ENCODE measurements at places on chromosomes 4 and X.
A peak's percentile ranks its signal among the peaks of the same experiment; 100 is the strongest.

GRCh38 chr4:85407546-85407945 is 67.4 kb upstream of the ARHGAP24 start:
- DNase-seq, result no peak

DNA sequence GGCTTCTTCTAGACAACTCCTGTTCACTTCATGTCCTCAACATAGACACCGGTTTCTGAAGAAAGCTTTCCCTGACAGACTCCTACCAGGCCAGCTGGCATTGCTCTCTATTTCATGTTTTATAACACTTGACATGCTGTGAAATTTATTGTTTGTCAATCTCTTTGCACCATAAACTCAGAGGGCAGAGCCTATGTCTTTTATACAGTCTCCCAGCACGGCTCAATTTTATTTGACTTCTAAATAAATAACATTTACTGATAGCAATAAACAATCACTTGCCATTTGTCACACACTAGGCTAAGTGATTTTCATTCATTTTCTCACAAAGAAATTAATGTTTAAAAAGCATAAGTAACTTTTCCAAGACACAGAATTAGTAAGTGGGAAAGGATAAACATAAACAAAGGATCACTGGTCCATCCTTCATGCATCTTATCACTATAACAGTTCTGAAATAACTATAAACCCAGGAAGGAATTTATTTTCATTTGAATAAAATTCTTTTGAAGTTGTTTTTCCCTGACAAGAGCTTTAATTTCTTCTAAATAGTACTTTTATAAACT is 577.6 kb downstream of the TECRL start:
- DNase-seq, result no peak

GRCh38 chrX:56975611-56976010 is 19.7 kb downstream of the SPIN3 start:
- no peak for DNase-seq

GRCh38 chr4:2324891-2325290 is 63.0 kb upstream of the MXD4 start:
- no peak for DNase-seq

DNA sequence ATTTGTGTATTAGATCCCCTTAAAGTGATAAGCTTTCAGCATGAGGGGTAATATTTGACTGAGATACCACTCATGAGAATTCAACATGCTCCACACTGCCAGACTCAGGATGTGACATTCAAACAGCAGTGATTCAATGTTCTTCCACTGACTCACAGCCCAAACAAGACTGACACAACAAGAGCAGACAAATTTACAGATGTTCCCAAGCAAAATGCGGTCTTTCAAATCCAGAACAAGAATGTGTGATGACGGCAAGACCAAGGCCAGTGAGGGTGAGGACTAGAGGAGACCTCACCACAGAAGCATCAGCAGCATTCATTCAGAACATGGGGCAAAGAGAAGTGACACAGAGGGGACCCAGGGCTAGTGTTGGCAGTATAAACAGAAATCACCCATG is 99.3 kb upstream of the GRIA3 start:
- DNase-seq, result no peak

GRCh38 chr4:47744253-47744652 is 93.6 kb downstream of the CORIN start:
- no peak for DNase-seq

- DNase-seq, result no peak
These were observed 459.5 kb downstream of the GASK1B start for GRCh38 chr4:157713342-157713741.

DNA sequence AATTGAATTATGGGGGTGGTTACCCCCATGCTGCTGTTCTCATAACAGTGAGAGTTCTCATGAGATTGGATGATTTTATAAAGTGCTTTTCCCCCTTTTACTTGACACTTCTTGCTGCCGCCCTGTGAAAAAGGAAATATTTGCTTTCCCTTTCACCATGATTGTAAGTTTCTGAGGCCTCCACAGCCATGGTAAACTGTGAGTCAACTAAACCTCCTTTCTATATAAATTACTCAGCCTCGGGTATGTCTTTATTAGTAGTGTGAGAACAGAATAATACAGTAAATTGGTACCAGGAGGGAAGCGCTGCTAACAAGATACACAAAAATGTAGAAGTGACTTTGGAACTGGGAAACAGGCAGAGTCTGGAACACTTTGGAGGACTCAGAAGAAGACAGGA is 1070.8 kb downstream of the FAM133A start:
- no peak for DNase-seq

- no peak for DNase-seq
These were observed 901.5 kb downstream of the ARAP2 start for GRCh38 chr4:35342833-35343232.

DNA sequence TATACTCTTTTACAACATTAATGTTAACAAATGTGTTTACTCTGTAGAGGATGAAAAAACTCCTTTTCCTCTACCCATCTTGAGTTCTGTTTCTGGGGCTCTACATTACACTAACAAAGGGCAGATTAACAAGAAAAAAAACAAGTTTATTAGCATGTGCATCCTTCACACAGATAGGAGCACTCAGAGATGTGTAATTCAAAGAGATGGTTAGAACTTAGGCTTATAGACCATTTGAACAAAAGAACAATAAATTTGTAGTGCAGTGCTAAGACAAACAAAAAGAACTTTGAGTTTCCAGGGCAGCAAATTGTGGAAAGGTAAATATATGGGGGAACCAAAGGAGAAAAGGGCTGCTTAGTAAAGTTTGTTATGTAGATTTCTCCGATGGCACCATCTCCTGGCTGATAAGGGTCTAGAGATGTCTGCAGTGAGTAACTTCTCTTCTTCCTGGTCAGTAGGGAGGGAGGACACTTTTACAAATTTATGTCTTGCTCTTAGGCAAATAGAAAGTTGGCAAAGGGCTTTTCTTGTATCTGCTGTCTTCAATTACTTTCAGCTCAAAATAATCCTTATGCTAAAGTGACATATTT is 1249.9 kb upstream of the TENM3 start:
- no peak for DNase-seq

DNA sequence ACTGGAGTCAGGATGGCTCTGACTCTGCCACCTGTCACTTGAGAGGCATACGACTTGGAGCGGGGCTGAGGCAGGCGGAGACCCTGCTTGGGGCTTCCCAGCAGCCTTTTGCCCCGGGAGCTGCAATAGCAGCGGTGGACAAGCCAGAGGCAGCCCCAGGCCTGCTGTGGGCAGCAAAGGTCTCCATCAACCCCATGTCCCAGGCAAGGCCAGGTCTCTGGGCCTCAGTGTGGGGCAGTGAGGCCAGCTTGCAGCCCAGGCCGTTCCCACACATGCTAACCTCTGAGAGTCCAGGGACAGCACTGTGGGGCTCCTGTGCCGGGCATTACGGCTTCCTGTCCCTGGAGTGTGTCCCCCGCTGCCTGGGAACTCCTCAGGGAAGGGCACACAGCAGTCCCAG is 53.0 kb downstream of the FAM53A start:
- no peak for DNase-seq

DNA sequence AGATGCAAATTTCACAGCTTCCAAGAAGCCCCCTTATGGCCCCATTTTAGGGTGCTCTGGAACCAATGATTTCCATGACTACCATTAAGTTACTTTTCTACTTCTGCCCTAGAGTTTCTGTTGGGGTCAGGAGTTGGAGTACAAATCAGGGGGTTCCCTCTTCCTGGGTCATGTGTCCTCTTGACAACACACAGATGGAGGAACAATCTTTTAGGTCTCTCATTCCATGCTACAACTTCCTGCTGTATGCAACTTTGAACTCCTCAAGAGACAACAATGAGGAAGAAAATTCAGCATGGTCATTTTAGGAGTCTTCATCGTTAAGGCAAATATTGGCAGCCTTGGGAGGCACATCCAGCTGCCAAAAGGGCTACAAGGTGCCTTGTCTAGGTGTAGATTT is 79.7 kb downstream of the SEL1L3 start:
- no peak for DNase-seq

DNA sequence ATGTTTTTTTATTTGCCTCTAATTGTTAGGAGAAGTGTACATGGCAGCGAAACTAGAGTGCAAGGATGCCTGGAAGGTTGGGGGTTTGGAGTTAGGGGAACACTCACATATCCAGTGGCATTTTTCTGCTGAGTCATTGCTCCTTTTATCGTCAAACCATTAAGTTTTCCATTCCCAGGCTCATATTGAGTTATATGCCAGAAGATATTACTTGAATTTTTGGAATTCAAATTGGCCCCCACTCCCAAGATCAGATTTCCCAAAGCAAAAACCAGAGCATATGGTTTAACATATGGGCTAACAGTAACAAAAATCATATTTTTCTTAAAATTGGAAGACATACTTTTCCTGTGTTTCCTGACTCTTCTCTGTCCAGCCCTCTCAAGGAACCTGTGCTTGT is 152.7 kb downstream of the FSTL5 start:
- DNase-seq, result no peak

DNA sequence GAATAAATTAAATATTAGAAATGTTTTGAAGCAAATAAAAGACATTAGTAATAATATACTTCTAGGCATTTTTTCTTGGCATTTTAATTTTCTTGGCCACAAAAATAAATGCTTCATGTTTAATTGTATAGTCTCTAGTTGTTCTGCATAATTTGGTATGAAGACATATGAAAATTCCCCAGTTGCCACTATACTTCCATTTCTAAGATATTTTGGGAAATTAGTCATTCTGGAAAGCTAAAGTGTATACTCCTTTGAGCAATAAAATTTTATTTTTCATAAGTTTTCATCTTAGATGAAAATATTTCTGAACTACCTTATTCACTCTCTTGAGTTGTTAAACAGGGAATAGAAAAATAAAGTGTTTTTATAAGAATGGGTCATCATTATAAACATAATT is 13.8 kb downstream of the HDX start:
- no peak for DNase-seq

- no peak for DNase-seq
These were observed 21.9 kb downstream of the ARMCX6 start for GRCh38 chrX:101595739-101596419.

GRCh38 chrX:16786791-16787735 is 797 bp downstream of the TXLNG start:
- no peak for DNase-seq

DNA sequence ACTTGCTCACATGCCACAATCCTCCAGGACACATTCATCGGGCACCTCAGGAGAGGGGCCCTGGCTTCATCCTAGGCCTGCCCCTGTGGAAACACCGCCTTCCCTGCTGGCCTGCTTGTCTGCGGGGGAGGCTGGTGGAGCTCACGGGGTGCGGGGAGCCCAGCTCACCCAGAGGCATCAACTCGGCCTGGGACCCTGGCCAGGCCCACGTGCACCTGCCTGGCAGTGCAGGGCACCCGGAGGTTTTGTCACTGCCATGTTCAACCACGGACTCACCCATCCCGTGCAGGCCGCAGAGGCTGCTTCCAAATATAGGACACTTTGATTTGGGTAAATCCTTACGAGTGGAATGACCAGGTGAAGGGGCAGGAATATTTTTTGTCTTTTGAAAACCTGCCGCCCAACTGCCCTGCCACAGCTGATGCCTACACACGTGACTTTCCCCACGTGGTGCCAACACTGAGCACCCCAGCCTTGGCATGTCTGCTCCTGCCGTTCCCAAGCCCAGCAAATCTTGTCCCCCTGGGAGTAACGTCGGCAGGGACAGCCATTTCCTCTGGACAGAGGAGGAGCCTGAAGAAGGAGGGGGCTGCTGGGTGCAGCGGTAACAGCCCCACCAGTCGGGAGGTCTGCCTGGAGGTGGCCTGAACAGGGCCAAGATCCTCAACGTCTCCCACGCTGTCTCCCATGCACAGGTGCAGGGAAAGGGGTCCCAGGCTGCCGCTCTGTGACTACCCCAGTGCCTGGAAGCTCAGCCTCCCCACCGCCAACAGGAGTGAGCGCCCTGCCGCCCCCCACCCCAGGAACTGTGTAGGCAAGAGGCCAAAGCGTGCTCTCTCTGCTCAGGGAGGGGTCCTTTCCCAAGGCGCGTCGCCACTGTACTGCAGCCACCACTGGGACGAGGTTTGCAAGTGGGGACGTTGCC is 8.5 kb downstream of the MXD4 start:
- peak; percentile 37 for DNase-seq

GRCh38 chr4:177964693-177965168 is 522.5 kb upstream of the AGA start:
- no peak for DNase-seq

DNA sequence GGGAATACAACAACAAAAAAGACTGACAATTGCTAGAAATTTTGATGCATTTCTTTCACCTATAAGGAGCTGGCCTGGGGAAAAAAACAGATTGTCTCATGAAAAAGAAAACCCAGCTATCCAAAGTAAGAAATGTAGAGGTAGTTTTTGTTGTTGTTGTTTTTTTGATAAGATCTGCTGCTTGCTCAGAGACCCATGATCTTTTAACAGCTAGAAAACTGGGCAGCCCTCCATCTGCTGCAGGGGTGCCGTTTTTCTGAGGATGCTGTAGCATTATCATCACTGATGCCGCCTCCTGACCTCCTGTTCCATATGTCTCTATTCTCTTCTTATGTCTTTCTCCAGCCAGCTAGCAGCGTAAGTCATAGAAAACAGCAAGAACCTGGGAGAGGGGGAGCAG is 98.3 kb downstream of the BMPR1B start:
- DNase-seq, result no peak

GRCh38 chr4:2069161-2069971 is 10.2 kb downstream of the NAT8L start:
- DNase-seq, result no peak

Data from Right ventricle myocardium superior (tissue), 1 donor.